Fibroblast of skin of left biceps (primary cell): ENCODE measurements at places on chromosomes 3 and 15.

DNA sequence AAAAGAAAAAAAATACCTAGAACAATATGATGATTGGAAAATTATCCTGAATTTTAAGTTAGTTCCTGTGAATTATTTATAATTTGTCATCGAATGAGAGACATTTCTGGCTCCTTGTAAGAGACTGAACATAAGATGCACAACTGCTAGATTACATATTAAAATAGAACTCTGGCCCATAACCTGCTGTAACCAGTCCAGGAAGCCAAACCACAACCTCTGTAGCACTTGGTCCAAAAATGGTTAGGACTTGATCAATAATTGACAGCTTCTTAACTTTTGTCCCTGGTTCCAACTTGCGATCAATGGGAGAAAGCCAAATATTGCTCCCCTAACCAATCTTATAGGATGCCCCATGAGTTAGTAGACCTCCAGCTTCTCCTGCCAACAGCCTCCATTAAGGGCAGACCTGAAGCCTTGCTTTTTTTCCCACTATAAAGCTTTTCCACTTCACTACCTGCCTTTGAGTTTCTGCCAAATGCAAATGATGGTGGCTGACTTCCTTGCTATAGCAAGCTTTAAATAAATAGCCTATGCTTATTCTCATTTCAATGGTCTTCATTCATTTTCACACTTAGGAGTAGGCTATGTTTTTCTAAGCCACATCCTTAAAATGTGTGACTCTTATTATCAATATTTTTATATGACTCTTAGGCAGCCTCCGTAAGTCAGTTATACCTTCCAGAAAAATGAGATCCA lies 224.0 kb upstream of the ARHGEF26 start:
- no peak for DNase-seq

DNA sequence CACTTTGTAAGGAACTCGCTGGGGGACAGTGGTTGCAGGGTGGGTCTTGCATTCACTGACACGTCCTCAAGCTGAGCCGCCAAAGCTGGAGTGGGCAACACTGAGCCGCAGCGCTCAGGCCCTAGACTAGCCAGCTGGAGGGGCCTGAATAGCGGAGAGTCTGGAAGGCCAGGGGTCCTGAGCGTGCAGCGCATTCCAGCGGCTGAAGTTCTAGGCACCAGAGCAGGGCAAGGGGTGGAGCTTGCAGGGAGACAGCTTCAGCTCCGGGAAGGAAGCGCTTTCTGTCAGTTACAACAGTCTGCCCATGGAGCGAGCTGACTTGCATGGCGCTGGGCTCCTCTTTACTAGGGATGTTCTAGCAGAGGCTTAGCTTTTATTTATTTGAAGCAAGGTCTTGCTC lies 2.7 kb downstream of the MAP6D1 start:
- DNase-seq, result no peak

DNA sequence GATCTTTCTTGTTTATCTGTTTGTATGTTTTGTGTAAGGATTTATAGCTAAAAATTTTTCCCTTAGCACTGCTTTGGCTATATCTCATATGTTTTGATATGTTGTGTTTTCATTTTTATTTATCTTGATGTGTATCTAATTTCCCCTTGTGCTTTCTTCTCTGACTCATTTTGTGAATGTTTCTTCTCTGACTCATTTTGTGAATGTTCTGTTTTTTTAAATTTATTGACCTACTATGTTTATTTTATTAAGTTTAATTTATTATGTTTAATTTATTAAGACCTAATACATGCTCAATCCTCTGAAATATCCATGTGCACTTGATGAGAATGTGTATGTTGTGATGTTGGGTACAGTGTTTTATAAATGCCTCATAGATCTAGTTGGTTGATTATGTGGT lies 793.5 kb upstream of the CADM2 start:
- no peak for DNase-seq

- no peak for DNase-seq
Observed at GRCh38 chr3:31331278-31331677, 201.4 kb upstream of the STT3B start.

DNA sequence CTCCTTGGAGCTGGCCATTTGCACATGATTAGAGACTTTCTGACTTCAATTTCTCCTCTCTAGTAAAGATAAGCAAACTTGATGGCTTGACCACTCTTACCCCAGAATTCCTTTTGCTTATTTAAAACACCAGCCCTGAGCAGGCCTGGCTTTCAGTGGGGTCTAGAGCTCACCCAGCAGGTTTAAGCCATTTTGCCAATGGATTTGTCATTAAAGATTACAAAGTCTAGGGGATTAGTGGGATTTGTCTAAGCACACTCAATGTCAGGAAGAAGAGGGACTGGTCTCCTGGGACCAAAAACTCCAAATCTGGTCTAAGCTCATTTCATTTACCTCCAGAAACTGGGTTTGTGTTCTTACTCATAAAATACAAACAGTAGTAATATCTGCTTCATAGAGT lies 57.3 kb upstream of the SNTN start:
- DNase-seq, result no peak

GRCh38 chr15:65263313-65263712 lies 23.4 kb downstream of the PARP16 start:
- no peak for DNase-seq

DNA sequence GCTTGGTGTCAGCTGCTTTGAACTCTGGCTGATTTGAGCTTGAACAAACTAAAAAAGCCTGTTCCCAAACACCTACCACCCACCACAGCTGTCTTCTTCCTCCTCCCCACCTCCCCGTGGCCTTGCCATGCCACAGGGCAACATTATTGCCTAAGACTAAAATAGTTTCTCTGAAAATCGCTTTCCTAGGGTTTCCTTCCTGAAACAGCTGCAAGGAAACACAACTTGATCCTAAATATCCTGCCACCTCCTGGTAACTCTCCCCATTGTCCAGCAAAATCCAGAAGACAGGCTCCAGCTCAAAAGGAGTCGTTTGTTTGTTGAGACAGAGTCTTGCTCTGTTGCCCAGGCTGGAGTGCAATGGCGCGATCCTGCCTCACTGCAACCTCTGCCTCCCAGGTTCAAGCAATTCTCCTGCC lies 193.9 kb upstream of the TPM1 start:
- DNase-seq, result no peak

DNA sequence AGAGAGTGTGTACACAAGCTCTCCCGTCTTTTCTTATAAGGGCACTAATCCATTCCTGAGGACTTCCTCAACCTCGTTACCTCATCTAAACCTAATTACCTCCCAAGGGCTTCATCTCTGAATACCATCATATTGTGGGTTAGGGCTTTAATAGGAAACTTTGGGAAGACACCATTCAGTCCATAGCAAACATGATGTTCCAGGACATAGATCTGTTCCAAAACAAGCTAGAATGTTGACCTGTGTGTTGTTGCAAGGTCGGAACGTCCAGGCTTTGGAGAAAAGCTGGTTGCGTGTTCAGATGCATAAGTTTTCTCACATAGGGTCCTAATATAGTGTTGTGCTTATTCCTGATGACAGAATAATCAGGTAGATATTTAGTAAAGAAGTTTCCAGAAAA lies 9.7 kb upstream of the TMEM87A start:
- DNase-seq, result no peak

DNA sequence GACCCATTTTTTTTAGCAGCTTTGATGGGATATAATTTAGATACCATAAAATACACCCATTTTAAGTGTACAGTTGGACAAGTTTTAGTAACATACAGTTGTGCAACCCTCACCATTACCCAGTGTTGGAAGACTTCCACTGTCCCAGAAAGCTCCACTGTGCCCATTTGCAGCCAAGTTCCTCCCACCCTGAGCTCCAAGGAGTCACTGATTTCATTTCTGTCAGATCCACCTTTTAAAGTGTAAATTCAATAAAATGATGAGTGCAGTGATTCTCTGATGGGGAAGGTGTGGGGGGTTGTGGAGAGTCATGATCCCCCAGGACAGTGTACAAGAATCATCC lies 93.2 kb upstream of the IGF1R start:
- DNase-seq, result no peak

- DNase-seq, result no peak
Observed at GRCh38 chr3:182412066-182412465, 381.2 kb upstream of the ATP11B start.

- DNase-seq, result no peak
Observed at GRCh38 chr15:48119277-48119676, 1.5 kb upstream of the SLC24A5 start.

DNA sequence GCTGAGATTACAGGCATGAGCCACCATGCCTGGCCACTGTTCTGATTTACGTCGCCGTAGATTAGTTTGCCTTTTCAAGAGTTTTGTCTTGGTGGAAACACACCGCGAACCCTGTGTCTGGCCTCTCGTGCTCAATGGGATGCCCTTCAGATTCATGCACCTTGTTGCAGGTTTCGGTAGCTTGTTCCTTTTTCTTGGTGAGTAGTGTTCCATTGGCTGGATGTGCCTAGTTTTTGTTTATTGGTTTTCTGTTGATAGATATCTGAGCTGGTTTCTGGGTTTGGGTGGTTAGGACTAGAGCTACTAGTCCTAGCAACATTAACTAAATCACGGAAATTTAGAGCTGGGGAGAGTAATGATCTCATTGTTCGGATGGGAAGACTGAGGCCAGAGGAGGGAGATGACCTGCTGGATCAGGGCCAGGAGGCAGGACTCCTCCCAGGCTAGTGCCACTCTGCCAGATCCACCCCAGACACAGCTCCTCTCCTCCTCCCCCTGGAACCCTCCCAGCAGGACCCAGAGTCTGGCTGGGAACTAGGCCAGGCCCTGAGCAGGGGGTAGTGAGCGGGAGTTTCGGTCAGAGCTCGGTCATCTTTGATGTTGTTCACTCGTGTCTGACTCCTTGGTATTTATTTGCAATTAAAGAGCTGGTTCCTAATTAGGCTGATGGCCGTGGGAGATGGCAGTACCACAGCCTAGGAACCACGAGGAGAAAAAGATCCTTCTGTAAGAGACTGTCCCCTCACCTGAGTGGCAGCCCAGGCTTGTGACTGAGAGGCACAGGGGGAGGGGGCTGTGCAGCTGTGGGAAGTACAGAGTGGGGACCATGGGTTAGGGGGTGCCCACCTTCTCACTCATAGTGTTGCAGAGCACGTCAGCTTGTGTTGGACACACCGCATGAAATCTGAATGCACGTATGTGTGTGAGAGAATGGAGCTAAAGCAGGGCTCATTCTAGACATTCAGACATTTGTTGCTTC lies 73.4 kb downstream of the SMAD6 start:
- no peak for DNase-seq

GRCh38 chr3:144590854-144591253 lies 619.2 kb downstream of the DIPK2A start:
- peak; percentile 66 for DNase-seq

DNA sequence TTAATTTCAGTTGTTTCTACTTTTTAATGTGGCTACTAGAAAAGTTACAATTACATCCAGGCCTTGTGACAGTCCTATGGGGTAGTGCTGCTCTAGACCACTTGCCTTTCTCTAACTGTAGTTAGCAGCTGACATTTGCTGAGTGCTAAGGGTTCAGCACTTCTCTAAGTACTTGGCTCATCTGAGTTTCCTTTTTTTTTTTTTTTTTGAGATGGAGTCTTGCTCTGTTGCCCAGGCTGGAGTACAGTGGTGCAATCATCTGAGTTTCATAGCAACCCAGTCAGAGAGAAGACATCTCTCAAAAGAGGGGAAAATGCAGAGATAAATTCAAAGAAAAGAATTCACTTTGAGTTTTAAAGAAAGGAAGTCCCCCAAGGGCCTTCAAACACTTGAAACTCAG lies 130.8 kb downstream of the MYLK start:
- DNase-seq, result no peak

GRCh38 chr3:8981700-8982099 lies 18.4 kb upstream of the RAD18 start:
- DNase-seq, result no peak

- DNase-seq, result no peak
Observed at GRCh38 chr3:98482717-98483482, 14.6 kb upstream of the OR5K2 start.

DNA sequence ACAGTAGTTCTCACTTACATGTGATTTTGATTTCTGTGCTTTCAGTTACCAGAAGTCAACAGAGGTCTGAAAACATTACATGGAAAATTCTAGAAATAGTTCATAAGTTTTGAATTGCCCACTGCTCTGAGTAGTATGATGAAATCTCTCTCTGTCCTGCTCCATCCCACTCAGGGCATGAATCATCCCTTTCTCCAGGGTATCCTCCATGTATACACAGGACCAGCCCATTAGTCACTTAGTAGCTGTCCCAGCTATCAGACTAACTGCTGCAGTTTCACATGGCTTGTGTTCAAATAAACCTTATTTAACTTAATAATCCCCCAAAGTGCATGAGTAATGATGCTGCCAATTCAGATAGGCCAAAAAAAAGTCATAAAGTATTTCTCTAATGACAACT lies 38.6 kb downstream of the EPHA3 start:
- DNase-seq, result peak; percentile 88

- no peak for DNase-seq
Observed at GRCh38 chr3:55185380-55185779, 257.5 kb upstream of the LRTM1 start.

GRCh38 chr15:39796601-39797000 lies 14.0 kb upstream of the FSIP1 start:
- no peak for DNase-seq

DNA sequence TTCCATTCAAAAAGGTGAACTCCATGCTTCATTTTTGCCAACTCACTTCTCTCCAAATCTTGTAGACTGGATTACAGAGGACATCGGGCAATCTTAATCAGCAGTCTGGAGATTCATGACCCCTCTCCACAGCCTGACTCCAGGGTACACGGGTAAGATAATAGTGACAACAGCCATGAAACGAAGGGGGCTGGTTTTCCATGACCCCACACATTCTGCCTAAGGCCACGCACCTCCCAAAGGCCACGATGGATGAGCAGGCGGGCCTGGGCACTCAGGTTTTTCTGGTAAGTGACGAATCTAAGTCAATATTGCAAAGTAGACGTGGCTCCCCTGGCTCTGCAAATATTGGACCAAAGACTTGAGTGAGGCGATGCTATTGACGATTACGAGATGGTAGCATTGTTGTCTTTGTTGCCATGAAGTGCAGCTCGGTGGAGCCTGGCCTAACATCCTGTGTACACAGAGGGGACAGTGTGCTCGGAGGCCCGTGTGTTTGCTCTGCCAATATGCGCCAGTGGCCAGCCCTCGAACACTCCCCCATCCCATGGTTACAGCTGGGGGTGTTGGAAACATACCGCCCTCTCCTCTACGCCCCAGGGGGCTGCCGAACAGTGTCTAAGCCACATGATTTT lies 119.1 kb downstream of the OPA1 start:
- DNase-seq, result no peak

DNA sequence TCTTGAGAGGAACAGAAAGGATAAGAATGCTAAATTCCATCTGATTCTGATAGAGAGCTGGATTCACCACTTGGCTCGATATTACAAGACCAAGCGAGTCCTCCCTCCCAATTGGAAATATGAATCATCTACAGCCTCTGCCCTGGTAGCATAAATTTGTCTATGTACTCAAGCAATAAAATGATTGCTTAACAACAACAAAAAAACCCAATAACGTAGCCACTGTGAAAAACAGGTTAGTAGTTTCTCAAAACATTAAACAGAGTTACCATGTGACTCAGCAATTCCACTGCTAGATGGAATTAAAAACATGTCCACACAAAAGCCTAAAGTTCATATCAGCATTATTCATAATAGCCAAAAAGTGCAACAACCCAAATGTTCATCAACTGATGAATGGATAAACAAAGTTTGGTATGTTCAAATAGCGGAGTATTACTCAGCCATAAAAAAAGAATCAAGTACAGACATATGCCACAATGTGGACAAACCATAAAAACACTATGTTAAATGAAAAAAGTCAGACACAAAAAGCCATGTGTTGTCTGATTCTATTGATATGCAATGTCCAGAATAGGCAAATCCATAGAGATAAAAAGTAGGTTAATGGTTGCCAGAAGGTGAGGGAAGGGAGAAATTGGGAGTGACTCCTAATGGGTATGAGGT lies 16.8 kb downstream of the BCL2L10 start:
- peak; percentile 83 for DNase-seq
